ENCODE measurements at places on chromosomes 1 and 21. TPM values are rescaled to one million over a fixed set of nuclear protein-coding genes. Genes with fewer than 3 reads are reported as not detected.
A peak's percentile ranks its signal among the peaks of the same experiment; 100 is the strongest.

DNA sequence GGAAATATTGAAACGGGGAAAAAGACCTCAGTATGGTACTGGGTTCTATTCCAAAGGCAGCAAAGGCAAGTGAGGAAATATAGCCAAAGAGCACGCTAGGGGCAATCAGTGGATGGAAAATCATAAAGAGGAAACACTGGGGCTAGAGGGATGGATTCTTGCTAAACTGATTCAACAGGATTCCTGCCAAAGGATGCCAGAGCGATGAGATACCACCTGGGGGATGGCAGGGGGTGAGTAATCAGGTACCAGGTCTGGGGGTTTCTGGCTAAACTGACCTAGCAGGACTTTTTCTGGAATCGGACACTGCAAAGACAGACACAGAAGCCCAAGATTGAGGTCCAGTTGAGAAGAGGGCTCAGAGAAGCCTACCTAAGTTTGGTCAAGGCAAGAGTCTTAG, 6.7 kb downstream of the CHI3L2 start:
- H3K36me3 ChIP-seq: peaks cover 10% of the 10 kb centered on the region
- DNase-seq: no peak
- H3K4me3 ChIP-seq: no peak overlapping the region
- peaks cover 14% of the 10 kb centered on the region for H3K4me1 ChIP-seq

- DNase-seq: no peak
- no peak overlapping the region for H3K4me3 ChIP-seq
- H3K4me1 ChIP-seq: peaks cover 5% of the 10 kb centered on the region
Measured at GRCh38 chr1:23865543-23865930, 2.6 kb downstream of the FUCA1 start.

DNA sequence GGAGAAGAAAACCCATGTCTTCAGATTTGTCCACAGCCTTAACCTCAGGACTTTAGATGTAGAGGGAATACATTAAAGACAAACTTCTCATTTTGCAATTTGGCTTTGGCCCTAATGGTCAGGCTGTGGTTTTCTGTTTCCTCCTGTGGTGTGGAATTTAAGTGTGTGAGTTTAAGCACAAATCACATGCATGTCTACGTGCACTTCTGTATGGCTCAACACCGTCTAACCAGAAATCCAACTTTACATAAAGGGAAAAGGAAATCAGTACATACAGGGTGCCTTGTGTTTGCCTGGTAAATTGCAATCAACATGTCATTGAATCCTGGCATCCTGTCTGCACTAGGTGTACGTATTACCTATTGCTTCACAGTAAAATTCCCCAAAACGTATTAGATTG, 1.2 kb upstream of the ZNF124 start:
- H3K4me1 ChIP-seq: no peaks in the 10 kb centered on the region
- H3K4me3 ChIP-seq: no peak overlapping the region
- H3K36me3 ChIP-seq: no peaks in the 10 kb centered on the region
- no peak for DNase-seq
- no peak overlapping the region for H3K27ac ChIP-seq

- H3K36me3 ChIP-seq: no peaks in the 10 kb centered on the region
- no peak for DNase-seq
- no peak overlapping the region for H3K27ac ChIP-seq
- no peaks in the 10 kb centered on the region for H3K27me3 ChIP-seq
- no peak overlapping the region for H3K4me3 ChIP-seq
Measured at GRCh38 chr1:244460197-244460596, 876 bp upstream of the CATSPERE start.

The CD5L gene
- not detected for total RNA-seq

GRCh38 chr21:33848249-33848953, 67.2 kb downstream of the ATP5PO start:
- H3K36me3 ChIP-seq: no peaks in the 10 kb centered on the region
- no peaks in the 10 kb centered on the region for H3K4me1 ChIP-seq
- no peak for DNase-seq
- H3K27ac ChIP-seq: no peak overlapping the region

DNA sequence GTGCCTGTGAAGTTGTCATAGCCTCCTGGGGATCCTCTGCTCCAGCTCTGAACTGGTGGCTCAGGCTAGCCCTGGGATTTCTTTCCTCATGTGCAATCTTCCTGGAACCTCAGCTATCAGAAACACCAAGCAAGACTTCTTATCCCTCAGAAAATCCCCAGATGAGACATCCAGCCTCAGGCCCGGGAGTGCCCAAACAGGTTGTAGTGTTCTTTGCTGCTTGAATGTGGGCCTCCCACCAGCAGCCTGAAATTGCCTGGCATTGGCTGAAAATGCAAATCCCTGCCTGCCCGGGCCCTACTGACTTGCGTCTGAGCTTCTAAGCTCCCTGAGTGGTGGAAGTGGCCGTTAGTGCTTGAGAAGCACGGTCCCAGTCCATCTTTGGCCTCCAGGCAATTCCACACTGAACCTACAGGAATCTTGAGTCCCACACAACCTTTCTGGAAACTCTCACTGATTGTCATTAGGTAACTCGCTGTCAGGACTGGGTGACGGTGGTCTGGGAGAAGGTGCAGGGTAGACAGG, 146.8 kb downstream of the ZBTB18 start:
- no peak overlapping the region for H3K27ac ChIP-seq
- H3K4me1 ChIP-seq: no peaks in the 10 kb centered on the region
- no peak for DNase-seq
- no peak overlapping the region for H3K4me3 ChIP-seq

The BCAR3 gene
- total RNA-seq: 1.4 TPM

DNA sequence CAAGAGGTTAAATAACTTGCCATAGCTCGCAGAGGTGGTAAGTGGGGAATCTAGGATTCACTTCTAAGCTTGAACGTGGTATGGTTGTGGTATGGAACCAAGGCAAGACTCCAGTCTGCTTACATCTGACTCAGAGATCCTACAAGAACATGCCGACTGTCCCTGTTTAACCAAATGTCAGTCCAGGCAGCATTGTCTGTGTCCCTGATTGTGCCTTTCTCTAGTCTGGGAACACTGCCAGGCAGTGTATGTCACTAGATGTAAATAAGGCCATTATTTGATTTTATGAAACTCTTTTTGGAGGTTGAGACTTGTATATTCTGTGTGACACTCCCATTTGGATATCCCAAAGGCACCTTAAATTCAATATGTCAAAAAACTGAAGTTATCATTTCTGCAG, 96.0 kb downstream of the NOS1AP start:
- no peak for DNase-seq
- no peaks in the 10 kb centered on the region for H3K36me3 ChIP-seq
- no peak overlapping the region for H3K4me3 ChIP-seq

GRCh38 chr1:8382608-8383505, 64.9 kb downstream of the SLC45A1 start:
- H3K4me1 ChIP-seq: peaks cover 66% of the 10 kb centered on the region
- peak; percentile 39 for DNase-seq
- peaks cover 15% of the 10 kb centered on the region for H3K36me3 ChIP-seq
